ENCODE measurements at places on chromosomes 3 and 15.

DNA sequence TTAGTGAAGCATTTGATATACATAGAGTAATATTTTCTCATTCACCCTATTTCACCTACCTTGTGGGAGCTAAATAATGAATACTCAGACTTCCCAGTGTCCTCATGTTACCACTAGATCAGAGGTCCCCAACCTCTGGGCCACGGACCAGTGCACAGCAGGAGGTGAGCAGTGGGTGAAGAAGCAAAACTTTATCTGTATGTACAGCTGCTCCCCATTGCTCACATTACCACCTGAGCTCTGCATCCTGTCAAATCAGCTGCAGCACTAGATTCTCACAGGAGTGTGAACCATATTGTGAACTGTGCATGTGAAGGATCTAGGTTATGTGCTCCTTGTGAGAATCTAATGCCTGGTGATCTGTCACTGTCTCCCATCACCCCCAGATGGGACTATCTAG lies 79.4 kb downstream of the RETNLB start:
- DNase-seq, result no peak

DNA sequence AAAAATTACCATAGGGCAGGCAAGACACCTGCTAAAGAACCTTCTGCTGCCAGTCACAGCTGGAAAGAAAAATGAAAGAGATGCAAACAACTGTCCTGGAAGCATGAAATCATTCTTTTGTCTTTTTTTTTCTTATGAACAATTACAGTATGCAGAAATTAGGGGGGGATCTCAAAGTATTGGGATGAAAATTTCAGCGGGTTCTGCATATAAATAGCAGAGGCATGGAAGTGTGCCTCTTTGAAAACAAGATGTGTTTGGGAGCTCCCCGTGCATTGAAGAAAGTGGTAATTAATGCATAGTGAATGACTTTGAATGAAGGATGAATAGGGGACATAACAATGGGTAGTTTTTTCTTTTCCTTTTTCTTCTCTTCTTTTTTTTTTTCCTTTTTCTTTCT lies 431.2 kb downstream of the SOX2 start:
- DNase-seq, result no peak

- no peak for DNase-seq
These were observed 438.2 kb upstream of the PROK2 start for GRCh38 chr3:72223116-72223515.

DNA sequence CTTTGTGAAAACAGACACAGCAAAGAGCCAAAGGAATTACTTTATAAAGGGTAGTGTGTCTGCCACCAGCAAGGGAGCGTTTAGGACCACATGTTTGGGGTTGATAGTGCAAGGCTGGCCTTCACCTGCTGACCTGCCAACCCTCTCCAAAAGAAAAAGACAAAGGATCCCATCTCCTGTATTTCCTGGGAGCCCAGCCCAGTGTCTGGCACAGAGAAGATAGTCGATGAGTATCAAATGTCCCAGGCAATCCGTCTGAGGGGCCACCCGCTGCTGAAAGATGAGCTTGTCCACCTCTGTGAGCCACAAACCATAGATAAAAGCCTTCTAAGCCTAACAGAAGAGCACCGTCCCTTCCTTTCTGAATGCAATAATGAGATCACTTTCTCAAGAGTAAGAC lies 154.8 kb upstream of the CTNNB1 start:
- no peak for DNase-seq

All from sigmoid colon (tissue), 7 donors.